T-helper 2 cell (primary cell): ENCODE measurements at places on chromosomes 12 and 14.

DNA sequence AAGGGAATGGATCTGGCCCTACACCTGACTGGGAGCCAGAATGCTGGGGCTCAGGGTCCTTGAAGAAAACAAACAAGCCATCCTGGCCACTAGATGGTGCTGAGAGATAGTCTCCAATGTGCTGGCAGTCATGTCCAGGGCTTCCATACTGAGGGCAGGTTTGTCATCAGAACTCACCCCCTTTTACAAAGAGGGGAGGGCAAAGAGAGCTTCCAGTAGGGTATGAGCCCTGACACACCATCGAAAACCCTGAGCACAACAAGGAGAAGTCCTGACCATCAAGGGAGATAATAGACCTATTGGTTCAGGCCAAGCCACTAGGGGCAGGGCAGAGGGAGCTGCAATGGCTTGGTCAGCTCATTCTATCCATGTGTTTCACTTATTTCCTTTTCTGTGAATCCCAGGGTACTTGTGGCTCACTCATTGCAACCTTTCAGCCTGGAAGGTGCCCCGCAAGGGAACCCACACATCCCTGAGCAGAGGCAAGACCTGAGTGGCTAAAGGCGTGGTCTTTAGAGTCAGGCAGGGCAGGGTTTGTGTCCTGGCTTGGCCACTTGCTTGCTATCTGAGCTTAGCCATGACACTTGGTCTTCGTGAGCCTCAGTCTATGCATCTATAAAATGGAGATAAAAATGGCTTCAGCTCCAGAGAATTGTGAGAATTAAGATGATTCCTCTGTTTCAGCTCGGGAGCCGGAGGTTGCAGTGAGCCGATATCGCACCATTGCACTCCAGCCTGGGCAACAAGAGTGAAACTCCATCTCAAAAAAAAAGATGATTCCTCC is 6.2 kb upstream of the PLEKHH1 start:
- DNase-seq = no peak

GRCh38 chr12:19988459-19988873 is 379.9 kb upstream of the PDE3A start:
- DNase-seq = no peak

DNA sequence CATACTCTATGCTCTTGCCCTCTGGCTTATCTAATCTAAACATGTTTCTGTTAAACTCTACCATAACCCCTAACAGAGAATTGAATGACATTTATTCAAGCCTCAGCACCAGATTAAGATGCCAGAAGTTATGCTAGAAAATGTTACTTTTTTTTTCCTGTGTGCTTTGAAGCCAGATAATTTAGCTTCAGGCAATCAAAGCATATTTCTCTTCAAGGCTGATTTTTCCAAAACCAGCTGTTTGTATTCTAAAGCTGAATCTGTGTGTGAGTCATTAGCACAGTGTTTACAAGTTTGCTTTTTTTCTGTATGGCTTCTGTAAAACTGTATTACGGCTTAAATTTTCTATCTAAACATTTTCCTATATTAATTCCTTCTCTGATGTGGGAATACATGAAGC is 326.1 kb downstream of the FSCB start:
- no peak for DNase-seq

- no peak for DNase-seq
Observed at GRCh38 chr14:74754157-74754556, 9.0 kb upstream of the YLPM1 start.

- no peak for DNase-seq
Observed at GRCh38 chr12:108643941-108644810, 10.5 kb upstream of the SELPLG start.

GRCh38 chr14:85451421-85451820 is 78.5 kb upstream of the FLRT2 start:
- no peak for DNase-seq

- no peak for DNase-seq
Observed at GRCh38 chr12:60842181-60842580, 1246.4 kb downstream of the SLC16A7 start.

GRCh38 chr14:35910191-35910590 is 84.1 kb downstream of the BRMS1L start:
- DNase-seq = no peak

- no peak for DNase-seq
Observed at GRCh38 chr14:101454229-101454628, 107.1 kb upstream of the DIO3 start.

DNA sequence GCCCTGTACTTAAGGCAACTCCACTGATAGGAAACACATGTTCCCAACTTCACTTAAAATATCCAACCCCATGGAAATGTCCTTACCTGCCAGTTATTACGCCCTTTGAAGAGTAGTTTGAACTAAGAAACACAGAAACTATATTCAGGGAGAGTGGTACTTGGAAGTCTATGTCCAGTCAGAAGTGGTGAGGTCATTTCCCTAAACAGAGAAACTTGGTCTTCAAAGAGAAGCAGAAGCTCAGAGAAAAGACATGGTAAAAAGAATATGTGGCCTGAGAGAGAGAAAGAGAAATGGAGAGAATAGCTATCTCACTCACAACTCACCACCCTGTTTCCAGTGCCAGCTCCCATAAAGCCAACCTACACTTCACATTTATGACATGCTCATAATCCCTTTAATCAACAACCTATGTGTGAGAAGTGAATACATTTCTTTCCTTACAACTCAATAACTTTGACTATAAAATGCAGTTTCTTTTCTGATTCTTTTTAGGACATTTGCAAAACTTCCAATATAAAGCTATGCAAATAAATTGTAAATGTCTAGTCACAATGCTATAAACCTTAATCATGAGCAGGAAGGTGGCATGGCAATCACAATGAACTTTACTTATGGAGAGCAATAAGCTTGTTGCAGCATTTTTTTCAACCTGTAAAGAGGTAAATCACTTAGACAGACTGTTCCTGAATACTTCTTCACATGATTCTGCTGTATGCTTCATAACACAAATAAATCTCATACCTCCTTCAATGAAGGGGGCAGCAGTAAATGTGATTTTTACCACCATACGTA is 67.1 kb downstream of the CPNE8 start:
- no peak for DNase-seq
